Tibial nerve (tissue), 4 donors: ENCODE measurements at places on chromosomes 7 and 10. TPM values are rescaled to one million over a fixed set of nuclear protein-coding genes. Genes with fewer than 3 reads are reported as not detected.

- no peak for DNase-seq
These were observed 36.3 kb upstream of the TOMM7 start for GRCh38 chr7:22858640-22859561.

- no peak for DNase-seq
These were observed 47.2 kb downstream of the DNAJC12 start for GRCh38 chr10:67790534-67791408.

DNA sequence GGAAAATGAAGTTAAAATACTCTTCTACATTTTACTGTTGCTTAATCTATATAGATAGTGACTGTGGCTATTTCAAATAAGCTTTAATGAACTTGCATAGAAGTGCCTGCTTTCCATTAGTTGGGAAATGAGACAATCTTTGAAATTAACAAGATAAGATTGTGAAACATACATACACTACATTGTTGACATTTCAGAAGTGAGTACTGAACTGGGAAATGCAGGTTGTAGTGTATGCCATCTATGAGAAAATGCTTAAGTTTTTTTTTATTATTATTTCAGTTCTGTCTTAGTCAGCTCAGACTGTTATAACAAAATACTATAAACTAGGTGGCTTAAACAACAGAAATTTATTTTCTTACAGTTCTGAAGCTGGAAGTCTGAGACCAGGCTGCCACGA lies 49.6 kb upstream of the CSTF2T start:
- no peak for DNase-seq

GRCh38 chr7:151428378-151429236 lies 11.3 kb downstream of the CRYGN start:
- DNase-seq: no peak

The HOXA1 gene
- 0.63 TPM for total RNA-seq

DNA sequence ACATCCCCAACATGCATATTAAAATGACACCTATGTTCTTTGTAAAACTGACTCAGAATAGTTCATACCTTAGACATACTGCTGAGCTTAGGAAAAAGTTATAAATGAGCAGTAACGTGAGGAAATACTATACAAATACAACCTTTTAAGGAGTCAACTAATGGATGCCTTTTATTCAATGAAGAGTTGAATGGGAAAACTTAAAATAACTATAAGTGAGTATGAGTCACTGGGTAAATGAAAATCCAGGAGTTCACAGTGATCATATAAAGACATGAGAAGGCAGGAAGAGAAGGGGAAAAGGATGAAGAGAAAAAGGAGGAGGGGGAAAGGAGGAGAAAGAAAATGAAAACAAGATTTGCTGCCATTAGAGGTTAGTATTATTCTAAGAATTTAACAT lies 157.8 kb upstream of the PCDH15 start:
- DNase-seq: no peak

The LIPN gene
- total RNA-seq: not detected

GRCh38 chr7:36185756-36186155 lies 32.7 kb downstream of the EEPD1 start:
- DNase-seq: no peak

The CCDC146 gene
- total RNA-seq: 14.7 TPM

DNA sequence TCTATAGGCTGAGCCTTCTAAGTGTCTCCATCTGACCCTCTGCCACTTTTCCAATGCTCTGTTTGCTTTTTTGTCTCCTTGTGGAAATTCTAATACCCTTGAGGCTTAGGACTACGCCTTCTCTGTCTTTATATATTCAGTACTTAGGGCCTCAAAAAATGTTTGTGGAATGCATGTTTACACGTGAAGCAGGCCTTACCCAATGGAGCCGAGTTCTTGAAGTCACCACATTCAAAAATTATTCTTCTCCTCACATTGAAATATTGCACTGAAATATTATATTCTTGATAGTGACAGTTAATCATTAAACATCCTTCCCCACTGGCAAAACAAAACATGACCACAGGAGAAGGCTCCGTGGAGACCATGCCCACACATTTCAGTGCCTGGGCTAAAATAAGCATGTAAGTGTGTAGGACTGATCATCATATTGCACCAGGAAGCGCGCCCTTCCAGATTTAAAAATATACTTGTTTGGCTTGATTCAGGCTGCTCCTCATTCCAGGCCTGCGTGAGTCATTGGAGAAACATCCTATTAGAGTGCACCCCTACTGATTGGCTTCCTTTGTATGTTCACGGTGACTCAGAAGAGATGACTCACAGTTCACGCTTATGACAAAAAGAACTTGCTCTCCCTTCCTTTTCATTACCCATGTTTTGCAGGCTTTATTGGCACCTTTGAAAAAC lies 307.4 kb upstream of the AOAH start:
- DNase-seq: peak; percentile 87
